Kidney tubule cell (primary cell): ENCODE measurements at places on chromosomes 3 and 15.

DNA sequence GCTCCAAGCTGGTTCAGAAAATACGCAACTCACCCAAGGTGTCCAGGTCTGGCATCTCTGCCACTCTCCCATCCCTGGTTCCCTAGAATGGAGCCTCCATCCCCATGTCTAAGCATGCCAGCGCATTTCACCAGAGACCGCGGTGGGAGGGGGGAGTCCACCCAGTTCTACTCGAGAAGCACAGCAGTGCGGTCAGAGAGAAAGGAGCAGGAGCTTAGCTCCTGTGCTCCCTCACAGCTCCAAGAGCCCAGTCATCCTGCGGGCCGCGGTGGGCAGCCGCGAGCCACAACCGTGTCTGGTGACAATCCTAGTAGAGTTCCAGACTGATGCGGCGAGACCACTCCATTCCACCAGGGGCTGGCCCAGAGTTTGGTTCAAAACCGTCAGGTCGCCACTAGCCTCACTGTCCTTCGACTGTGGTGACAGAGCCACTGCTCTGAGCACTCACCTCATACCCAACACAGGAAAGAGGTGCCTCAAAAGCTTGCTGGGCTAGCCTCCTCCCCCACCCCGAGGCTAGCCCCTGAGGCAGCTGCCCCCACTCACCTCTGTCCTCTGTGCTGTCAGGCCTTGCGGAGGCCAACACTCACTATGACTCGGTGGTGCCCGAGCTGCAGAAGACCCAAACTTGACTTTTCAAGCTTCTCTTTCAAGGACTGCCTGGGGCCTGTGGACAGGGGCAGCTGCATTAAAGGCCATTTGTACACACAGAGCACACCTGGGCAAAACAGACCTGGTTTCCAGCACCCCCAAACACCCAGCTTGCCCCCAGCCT, 185.4 kb downstream of the XXYLT1 start:
- no peak for DNase-seq

DNA sequence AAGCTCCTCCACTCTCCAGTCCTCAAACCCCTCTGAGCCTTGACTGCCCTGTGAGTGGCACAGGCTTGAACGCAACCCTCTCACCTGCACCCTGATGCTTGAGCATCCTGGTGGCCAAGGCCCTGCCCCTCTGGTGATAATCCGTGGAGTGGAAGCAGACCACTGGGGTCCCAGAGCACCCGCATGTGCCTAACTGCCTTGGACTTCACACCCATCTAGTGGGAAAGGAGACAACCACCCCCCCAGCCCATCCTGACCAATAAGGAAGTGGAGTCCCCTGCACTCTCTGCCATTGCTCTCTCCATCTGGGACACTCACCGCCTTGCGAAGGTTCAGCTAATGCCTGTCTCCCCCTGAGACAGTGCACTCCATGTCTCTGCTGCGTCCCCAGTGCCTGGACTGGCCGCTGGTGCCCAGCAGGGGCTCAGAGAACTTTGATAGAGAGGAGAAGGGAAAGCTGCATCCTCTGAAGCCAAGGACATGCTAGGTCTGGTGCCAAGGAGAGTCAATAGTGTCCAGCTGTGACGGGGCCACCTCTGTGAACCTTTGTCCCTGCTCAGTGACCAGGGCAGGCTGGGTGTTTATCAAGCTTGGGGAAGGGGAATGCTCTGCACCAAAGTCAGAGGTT, 3.4 kb downstream of the KLF15 start:
- no peak for DNase-seq

GRCh38 chr3:30017901-30018300, 588.5 kb upstream of the TGFBR2 start:
- no peak for DNase-seq

DNA sequence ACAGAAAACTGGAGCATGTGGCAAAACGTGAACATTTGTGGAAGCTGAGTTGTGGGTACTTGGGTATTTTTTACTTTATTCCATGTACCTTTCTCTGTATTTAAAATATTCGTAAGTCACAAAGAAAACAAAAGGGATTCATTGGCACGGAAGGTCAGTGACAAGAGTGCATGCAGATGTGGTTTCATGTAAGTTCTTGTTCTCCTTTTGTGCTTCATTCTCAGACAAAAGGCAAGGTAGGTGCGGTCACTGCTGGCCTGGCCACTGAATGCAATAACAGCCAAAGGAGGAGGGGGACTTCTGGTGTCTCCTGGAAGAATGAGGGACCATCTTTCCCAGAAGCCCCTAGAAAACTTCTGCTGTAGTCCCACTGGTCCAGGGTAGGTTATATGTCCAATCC, 200.0 kb upstream of the TOPAZ1 start:
- no peak for DNase-seq

DNA sequence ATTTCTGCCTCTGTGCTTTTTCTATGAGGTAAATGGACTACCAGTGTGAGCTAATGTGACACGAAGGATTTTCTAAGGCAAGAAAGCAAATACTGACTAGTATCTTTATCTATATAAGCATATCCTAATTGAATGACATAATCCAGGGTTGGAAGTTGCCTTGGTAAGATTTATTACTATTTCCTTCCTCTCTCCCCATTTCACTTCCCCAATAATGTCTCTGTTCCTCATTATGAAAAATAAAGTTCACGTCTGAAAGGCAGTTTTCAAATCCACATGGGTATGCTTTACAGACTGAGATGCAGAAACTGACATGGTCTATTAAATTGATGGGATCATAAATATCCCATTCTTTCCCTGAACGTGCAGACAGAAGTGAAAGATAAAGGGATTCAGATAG, 86.0 kb downstream of the DTWD1 start:
- DNase-seq = no peak

DNA sequence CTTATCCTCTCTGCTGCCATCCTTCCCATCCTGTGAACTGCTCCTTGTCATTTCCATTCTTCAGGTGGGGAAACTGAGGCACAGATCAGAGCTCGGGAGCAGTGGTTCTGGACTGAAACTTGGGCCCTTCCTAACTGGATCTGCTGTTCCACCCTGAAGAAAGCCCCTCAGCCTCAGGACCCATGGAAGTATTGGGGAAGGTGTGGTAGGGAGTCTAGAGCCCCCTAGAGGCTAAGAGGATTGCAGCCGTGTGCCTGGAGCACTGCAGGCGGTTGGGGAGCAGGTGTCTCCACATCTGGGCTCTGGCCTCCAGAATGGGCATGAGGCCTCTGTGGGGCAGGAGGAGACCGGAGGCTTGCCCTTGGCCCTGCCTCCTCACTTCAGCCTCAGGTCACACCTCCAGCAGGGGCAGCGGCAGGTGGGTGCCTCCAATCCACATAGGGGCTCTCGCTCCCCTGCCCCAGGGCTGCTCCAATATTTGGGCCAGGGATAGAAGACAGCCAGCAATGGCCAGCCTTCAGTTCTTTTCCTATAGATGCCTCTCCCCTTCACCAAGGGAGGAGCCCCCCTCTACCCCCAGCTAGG, 28.1 kb downstream of the DNAJB8 start:
- DNase-seq = no peak

GRCh38 chr15:26698555-26698954, 74.3 kb downstream of the GABRB3 start:
- DNase-seq = no peak

- DNase-seq = no peak
Measured at GRCh38 chr3:58469096-58469495, 22.8 kb upstream of the KCTD6 start.
